ENCODE measurements at places on chromosomes 5 and 9. TPM values are rescaled to one million over a fixed set of nuclear protein-coding genes. Genes with fewer than 3 reads are reported as not detected.

TLX3 gene
- total RNA-seq: not detected

MLANA gene
- not detected for total RNA-seq

SH3GLB2 gene
- 94.7 TPM for total RNA-seq

IL13 gene
- not detected for total RNA-seq

MVB12B gene
- 47.8 TPM for total RNA-seq

MARCOL gene
- total RNA-seq: not detected

ANKRD34B gene
- 0.30 TPM for total RNA-seq

SLC28A3 gene
- 0.15 TPM for total RNA-seq

PROP1 gene
- total RNA-seq: not detected

ST6GALNAC4 gene
- 45.6 TPM for total RNA-seq

CNTFR gene
- 2.5 TPM for total RNA-seq

SYK gene
- total RNA-seq: 88.9 TPM

PCDHA9 gene
- 0.32 TPM for total RNA-seq

RNF183 gene
- total RNA-seq: not detected

SLC46A2 gene
- 13.7 TPM for total RNA-seq

MAMDC2 gene
- 35.1 TPM for total RNA-seq

SERF1A gene
- 7.5 TPM for total RNA-seq

PRRT1B gene
- 6.3 TPM for total RNA-seq

LIFR gene
- 110 TPM for total RNA-seq

FAM78A gene
- 18.3 TPM for total RNA-seq
